AG10803 (cell line): ENCODE measurements at places on chromosomes 3 and 15.

DNA sequence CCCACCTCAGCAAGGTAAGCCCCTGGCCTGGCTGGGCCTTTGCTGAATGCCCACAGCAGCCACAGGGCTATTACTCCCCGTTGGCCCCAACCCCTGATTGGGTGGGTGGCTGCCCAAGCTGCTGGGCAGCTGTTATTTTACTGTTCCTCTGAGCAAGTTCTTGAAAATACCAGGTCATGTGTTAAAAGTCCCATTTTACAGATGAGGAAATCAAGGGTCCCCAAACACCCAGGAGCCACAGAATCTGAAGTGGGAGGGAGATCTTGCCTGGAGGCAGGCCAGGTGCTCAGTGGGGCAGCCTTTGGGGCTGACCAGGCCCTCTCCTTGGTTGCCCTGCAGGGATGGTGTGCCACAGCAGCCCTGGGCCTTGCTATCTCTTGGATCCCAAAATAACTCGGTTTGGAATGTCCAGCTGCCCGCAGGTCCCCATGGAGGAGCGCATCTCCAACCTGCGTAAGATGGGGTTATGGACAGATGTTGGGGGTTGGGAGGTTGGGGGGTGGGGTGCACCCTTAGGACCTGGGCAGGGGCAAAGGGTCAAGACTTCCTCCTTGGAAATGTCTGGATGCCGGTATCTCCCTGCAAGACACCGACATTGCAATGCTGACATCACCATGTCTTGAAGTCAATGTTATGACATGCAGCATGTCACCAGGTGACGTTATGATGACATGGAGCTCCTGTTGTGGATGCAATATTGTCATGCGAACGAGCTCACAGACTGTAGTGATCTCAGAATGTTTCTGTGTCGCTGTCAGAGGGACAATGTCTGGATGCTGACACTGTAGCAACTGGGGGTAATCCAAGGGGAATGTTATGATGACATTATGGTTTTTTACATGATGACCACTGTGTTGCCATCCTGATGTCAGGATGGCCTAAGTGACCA, 13.3 kb upstream of the CSPG4 start:
- no peak for DNase-seq

DNA sequence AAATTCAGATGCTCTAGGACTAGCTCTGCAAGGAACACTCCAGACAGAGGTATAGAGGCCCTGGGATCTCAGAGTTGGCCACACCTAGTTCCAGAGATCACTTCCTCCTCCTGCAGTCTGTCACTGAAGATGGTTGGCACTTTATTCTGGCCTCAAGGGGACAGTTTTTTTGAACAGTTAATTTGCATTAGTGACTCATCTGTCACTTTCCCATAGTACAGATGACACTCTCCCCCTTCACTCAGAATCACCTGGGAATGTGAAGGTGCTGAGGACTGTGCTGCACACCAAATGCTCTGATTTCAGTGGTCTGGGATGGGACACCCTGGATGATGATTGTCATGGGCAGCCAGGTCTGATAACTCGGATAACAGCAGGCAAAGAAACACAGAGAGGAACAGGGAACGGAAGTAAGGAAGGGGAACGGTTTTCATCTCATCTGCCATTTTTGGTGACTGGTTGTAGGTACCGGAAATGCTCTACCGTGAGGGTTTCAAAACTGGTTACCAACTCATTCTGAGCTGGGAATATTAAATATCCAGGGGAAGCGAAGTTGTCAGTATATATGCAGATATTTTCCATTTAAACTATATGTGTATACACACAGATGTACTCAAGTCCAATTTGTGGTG, 232.5 kb upstream of the ST8SIA2 start:
- DNase-seq: no peak

- no peak for DNase-seq
These were observed 3.0 kb upstream of the TLE3 start for GRCh38 chr15:70100474-70101341.

DNA sequence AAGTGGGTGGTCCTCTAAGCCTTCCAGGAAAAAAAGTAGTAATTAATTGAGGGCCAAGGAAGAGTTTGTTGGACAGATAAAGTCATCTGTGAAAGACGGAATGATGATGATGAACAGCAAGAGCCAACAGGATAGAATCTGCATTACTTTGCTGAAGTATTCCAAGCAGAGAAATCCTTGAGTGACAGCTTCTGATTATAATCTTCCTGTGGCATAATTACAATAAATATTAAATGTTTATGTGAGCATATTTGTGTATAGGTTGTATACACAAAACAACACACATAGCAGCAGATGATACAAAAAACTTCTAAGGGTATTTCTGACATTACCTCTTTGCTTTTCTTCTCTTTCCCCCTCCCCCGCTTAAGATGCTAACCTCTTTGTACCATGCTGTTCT, 147.6 kb downstream of the SPATA16 start:
- no peak for DNase-seq
